ENCODE measurements at places on chromosomes 7 and 10. TPM values are rescaled to one million over a fixed set of nuclear protein-coding genes. Genes with fewer than 3 reads are reported as not detected.

AQP1 gene
- polyA plus RNA-seq = 267 TPM

GFRA1 gene
- 0.74 TPM for polyA plus RNA-seq

TYSND1 gene
- polyA plus RNA-seq = 8.9 TPM

- no peak for DNase-seq
Measured at GRCh38 chr10:76969366-76969948, 668.2 kb downstream of the KCNMA1 start.

GRCh38 chr7:98303906-98304305 lies 22.4 kb downstream of the BRI3 start:
- DNase-seq = no peak

DNA sequence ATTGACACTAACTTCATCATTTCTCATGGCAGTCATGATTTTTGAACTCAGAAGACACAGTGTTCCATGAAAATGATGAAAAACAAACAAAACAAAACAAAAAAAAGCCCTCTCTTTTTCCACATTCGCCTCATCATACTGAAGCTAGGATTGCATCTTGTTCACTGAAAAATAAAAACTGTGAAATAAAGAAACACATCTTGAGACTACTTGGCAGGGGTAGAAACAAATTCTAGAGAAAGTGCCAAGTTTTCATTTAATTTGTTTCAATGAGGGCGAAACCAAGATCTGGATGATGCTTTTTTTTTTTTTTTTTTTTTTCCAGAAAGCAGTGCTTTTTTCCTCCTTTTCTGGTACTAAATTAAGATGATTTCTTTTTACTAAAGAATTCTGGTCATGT lies 350.4 kb upstream of the ETV1 start:
- no peak for DNase-seq

DNA sequence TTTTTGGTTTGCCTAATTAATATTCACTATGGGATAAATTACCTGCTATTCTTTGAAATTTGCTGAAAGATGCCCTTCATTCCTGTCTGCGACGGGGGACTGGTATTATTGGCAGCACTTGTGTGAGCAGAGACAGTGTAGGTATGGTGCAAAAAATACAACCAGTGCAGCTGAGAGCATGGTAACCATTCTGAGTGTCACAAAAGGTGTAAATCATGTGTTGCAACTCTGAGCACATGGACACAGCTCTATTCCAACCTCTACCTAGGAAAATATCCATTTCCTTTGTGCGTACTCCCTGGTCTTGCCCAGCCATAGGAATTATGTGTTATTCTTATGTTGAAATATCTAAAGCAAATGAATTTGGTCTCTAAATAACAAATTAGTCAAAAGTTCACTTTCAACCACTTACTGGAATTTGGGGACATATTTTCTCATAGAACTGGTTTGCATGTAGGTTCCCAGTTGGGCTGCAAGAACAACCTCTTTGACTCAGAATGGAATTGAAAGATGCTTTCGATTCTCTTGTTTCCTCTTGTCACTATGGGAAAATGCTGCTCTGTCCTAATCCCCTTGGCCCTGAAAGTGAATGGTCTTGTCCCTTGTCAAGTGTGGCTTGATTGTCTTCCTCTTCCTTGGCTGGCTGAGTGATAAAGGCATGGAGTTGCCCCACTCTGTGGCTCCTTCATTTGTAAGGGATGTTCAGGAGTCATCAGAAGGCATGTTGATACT lies 57.0 kb downstream of the CELF2 start:
- no peak for DNase-seq

DNA sequence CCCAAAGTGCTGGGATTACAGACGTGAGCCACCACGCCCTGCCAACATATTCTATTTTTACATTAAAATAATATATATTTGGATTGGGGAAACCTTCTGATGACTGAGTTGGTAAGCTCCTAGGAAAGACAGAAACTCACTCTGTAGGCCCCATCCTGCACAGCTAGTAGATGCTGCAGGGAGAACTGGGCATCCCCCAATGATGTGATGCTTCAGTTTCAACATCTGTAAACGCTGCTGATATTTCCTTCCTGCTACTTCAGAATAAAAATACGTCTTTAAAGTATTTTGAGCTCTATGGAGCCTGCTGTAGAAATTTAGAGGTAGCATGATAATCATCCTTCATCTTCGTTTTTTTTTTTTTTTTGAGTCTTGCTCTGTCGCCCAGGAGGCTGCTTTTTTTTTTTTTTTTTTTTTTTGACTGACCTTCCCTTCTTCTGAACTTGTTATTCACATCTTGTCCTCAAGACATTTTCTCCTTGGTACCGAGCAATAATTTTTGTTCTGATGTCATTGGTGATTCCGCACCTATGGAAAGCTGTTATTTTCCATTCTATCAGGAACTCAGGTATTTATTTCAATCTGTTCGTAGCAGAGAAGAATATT lies 21.8 kb upstream of the INPP5F start:
- DNase-seq = no peak

GRCh38 chr7:151839451-151839921 lies 37.4 kb downstream of the PRKAG2 start:
- no peak for DNase-seq
